ENCODE measurements at places on chromosomes 6 and 20.

- DNase-seq: no peak
Observed at GRCh38 chr20:13586133-13586532, 52.6 kb downstream of the TASP1 start.

GRCh38 chr6:157487110-157487773, 106.3 kb downstream of the ZDHHC14 start:
- no peak for DNase-seq

- no peak for DNase-seq
Observed at GRCh38 chr6:55379471-55379870, 52.2 kb downstream of the GFRAL start.

GRCh38 chr6:15363523-15364400, 117.9 kb downstream of the JARID2 start:
- no peak for DNase-seq
